ENCODE measurements at places on chromosomes 7 and 10.

DNA sequence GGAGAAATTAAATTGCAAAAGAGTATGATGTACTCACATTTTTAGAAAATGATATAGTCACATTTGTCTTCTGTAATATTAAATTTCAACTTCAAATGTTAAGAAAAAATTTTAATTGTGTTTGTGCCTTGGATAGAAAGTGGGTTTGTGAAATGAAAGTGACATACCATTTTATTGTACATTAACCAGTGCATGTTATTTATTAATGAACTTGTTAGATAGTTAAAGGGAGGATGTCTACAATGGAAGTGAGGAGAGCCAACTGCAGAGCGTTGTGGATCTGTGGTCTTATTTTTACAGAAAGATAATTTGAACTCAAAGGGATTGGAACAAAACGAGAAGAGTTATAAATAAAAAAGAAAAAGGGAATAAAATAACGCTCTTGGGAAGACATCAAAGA, 291.7 kb downstream of the ARL4A start:
- DNase-seq = no peak

GRCh38 chr10:104209575-104210198, 22.5 kb downstream of the CFAP43 start:
- DNase-seq = no peak

DNA sequence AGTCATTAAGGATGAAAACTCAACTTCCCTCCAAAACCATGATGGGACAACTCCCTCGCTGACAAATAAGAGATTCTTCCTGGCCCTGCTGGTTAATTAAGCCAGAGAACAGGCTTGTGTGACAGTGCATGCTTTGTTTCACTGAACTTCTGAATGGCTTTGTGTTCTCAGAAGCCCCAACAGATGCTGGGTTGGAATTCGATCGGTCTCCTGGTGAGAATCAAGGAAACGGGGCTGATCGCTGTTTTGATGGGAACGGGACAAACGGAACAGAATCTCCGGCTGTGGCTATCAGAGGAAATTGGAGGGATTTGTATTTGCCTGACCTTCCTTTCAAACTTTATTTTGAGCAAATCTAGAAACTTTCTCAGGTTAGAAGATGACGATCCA, 145.0 kb downstream of the RNF216 start:
- DNase-seq = no peak

- no peak for DNase-seq
Measured at GRCh38 chr7:3154881-3155494, 111.3 kb upstream of the CARD11 start.

- DNase-seq = no peak
Measured at GRCh38 chr10:71802235-71802634, 28.9 kb upstream of the VSIR start.

DNA sequence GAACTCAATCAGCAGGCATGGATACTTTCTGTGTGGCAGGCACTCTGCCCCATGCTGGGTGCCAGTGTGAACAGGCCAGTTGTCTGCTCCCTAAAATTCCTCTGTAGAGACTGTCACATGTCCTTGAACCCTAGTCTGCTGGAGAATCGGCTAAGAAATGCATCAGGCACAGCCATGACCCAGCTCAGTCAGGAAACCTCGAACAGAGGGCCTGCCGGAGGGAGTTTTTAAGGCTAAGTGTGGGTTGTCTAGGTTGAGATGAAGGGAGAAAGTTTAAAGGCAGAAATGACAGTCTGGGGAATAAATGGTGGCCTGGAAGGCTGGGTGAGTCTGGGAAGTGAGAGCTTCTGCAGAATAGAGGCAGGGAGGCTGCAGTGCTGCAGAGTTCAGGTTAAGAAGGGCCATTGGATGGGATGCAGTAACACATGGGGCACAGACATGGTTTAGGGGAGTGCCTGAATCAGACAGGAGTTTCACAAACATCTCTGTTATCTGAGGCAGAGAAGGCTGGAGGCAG, 45.3 kb downstream of the WDFY4 start:
- DNase-seq = no peak

DNA sequence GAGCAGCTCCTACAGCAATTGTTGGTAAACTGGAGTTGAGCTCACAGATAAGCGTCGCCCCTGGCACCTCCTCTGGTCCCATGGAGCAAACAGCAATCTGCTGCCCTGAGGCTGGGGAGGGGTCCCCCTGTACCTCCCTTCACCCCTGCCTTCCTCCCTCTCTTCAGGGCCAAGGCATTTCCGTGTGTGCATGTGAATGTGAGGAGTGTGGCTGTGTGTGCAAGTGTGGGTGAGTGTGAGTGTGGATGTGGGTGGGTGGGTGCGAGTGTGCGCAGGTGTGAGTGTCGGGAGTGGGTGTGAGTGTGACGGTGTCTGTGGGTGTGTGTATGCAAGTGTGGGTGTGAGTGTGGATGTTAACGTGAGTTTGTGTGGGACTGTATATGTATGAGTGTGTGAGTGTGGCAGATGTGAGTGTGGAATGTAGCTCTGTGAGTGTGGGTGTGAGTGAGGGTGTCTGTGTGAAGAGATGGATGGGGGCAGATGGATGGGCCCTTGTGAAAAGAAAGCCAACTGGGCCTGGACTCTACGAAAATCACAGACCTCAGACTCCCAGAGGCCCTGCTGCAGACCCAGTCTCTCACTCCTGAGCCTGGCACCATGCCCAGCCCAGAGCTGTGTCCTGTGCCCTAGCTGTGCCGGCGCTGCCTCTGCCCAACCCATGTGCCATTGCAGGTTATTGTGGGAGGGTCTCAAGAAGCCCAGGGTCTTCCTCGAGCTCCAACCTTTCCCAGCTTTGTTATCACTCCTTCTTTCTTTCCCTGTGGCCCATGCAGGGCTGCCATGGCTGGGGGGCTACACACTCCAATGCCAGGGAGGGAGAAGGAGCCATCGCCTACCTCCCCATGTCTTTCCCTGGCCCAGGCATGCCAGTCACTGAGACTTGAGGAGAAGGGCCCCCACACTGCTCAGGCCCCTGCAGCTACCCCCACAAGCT, 73.9 kb downstream of the GRID1 start:
- no peak for DNase-seq

GRCh38 chr7:77382532-77382931, 33.6 kb downstream of the GSAP start:
- no peak for DNase-seq

DNA sequence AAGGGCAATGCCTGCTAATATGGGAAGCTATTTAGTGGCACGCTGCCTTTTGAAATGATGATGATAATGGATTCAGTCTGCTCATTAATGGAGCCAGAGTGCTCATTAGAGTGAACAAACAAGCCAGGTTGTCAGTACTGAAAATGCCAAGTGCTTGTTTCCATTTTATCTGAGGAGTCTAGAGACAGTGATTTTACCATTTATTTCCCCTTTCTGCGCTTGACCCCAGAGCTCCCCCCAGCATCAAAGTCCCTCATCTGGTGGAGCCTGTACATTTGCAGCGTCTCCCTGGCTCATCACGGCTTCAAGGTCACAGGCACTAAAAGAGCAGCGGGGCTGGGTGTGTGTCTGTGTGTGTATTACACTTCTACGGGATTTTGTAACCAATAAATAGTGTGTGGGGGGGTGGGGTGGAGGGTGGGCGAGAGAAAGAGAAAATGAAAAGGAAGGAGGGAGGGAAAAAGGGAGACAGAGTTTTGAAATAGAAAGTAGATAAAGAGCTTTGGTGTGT, 553.8 kb downstream of the TFEC start:
- peak; percentile 18 for DNase-seq

GRCh38 chr10:78199759-78200158, 166.1 kb downstream of the RPS24 start:
- no peak for DNase-seq

DNA sequence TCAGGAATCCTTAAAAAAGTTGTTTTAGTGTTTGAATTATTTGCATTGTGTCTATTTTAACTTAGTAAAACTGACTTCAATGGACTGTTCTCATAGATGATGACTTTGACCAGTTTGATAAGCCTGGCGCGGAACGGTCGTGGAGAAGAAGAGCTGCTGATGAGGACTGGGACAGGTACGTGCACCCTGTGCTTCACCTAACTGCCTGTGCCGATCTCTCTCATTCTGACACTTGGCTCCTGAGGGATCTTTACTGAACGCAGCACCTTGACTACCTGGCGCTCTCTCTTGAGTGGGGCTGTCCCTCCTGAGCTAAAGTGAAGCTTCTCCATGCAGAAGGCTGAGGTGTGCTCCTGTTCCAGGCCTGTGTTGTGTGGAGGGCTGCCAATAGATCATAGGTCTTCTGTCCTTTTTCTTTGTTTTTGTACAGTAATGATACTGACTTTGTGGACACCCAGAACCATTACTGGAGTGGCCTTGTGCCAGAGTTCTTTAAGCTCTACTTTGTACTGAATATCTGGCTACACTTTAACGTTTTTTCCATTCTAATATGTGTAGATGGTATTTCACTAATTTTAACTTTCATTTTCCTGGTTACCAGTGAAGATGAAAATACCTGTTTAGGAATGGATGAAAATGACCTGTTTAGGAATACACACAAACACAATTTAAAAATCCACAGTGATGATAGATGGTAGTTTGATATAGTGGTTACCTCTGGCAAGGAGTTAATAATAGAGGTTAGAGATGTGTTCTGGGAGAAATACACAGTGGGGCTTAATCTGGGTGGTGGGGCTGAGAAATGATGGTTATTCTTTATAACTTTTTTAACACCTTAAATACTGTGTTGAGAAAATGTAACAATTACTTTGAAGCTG, 20.9 kb downstream of the RBM33 start:
- DNase-seq = no peak

DNA sequence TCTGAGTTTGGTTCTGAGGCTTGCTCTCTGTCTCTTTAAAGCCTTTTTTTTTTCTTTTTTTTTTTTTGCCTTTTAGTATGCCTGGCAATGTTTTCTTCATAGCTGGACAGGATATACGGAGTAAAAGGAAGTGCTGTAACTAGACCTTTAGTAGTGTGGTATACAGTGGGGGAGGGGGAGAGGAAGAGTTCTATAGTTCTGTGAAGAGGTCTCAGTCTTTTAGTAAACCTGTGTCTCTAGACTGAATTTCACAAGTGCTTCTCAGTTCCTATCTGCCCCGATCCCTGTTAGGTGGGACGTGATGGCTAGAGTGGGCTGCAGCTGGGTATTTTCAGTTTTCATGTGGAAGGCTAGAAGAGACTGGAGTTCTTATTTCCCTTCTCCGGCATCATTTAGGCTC, 3.1 kb upstream of the ABCC2 start:
- DNase-seq = no peak

DNA sequence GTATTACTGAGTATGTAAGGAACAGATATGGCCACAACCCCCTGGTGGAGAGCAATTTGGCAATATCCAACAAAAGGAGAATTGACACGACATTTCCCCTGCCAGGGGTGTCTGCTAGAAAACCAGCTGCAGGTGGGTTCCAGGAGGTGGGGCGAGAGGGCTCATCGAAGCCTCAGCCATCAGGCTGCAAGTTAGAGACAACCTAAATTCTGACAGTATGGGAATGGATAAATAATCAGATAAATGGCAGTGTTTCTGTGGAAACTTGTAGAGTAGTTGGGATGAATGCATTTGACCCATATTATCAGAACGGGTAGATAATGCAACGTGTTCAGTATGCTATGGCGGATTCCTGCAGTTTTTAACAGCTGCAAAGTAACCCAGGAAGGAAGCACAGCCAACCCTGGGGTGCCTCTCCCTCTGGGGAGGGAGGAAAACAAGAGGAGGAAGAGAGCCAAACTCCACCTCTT, 3.5 kb downstream of the TMEM273 start:
- DNase-seq = no peak
